Neural crest cell (in vitro differentiated cells): ENCODE measurements at places on chromosomes 4 and X. TPM values are rescaled to one million over a fixed set of nuclear protein-coding genes. Genes with fewer than 3 reads are reported as not detected.

GRCh38 chr4:173461170-173461569, 62.3 kb upstream of the SCRG1 start:
- no peak for DNase-seq

DNA sequence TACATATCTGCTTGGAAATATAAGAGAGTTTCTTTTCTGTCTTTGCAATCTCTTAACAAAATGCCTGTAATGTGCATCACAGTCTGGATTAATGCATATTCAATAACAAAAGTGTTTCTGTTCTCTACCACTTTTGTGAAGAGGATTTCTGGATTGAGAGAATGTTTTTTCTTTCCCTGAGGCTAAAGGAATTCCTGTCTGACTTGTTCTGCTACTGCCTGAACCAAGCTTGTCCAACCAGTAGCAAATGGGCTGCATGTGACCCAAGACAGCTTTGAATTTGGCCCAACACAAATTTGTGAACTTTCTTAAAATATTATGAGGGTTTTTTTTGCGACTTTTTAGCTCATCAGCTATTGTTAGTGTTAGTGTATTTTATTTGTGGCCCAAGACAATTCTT, 1133.9 kb downstream of the SH3BGRL start:
- no peak for DNase-seq

- no peak for DNase-seq
Measured at GRCh38 chrX:116009861-116010710, 160.5 kb upstream of the AGTR2 start.

Gene STAG2
- 63.3 and 70.7 TPM in 2 replicates for total RNA-seq

Gene SATL1
- total RNA-seq, result 0.18 and 0.21 TPM in 2 replicates

- no peak for DNase-seq
Measured at GRCh38 chr4:136528131-136528530, 1004.2 kb downstream of the PCDH18 start.
